ENCODE measurements at places on chromosomes 3 and 15.

DNA sequence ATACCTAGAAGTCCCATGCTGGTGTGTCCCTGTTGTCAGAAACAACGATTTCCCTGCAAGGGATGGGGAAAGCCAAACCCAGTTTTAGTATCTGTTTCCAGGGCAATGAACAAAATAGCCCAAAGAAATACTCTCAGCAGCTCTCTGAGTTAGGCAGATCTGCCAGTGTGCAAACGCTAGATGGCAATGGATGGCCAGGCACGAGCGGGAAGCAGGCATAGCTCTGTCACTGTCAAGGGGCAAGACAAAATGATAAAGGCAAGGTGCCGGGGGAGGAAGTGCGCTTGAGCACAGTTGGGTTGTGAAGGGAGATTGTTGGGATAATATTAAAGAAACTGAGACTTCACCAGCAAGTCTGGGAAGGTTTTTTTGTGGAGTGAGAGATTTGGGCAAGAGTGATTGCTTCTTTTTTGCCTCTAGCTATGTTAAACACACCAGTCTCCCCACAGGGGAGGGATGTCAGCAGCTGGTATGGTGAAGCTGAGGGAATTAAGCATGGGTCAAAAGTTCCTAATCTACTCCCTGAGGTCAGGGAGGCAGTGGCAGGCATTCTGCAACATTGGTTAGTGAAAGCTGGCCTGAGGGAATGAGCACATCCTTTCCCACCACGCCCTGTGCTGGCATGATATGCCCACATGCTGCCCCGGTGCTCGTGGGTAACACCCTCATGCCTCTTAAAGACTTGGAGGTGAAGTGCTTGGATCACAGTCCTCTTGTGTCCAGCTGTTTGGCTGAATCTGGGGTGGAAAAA lies 117.5 kb downstream of the PDCD6IP start:
- H3K4me1 ChIP-seq = no peaks in the 10 kb centered on the region
- no peak for DNase-seq
- no peak overlapping the region for H3K27ac ChIP-seq
- no peak overlapping the region for H3K4me3 ChIP-seq
- no peaks in the 10 kb centered on the region for H3K27me3 ChIP-seq
- H3K36me3 ChIP-seq = no peaks in the 10 kb centered on the region

DNA sequence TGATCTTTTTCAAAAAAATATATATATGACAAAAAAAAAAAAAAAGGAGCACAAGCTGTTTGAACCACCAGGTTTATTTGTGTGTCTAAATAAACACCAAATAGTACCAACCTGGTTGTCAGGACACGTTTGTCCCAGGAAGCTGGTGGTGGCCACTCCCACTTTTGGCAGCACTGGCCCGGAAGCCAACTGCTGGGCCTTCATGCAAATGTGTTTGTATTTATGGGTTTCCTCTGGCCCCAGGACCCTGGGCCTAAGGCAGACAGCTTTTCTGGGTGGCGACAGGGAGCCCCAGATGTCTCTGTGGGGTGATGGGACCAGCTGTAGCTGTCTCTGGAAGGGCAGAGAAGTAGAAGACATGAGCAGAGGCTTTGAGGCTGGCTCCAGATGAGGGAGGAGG lies 31.6 kb downstream of the PRKCD start:
- no peak overlapping the region for H3K4me3 ChIP-seq
- H3K27me3 ChIP-seq = no peaks in the 10 kb centered on the region
- DNase-seq = no peak
- H3K4me1 ChIP-seq = peaks cover 32% of the 10 kb centered on the region

GRCh38 chr3:188993181-188993580 lies 178.6 kb upstream of the TPRG1 start:
- H3K27ac ChIP-seq = no peak overlapping the region
- no peak overlapping the region for H3K4me3 ChIP-seq

GRCh38 chr15:25481208-25481859 lies 42.5 kb upstream of the UBE3A start:
- no peaks in the 10 kb centered on the region for H3K36me3 ChIP-seq
- no peak overlapping the region for H3K27ac ChIP-seq
- no peaks in the 10 kb centered on the region for H3K4me1 ChIP-seq
- DNase-seq = no peak
- H3K4me3 ChIP-seq = no peak overlapping the region

DNA sequence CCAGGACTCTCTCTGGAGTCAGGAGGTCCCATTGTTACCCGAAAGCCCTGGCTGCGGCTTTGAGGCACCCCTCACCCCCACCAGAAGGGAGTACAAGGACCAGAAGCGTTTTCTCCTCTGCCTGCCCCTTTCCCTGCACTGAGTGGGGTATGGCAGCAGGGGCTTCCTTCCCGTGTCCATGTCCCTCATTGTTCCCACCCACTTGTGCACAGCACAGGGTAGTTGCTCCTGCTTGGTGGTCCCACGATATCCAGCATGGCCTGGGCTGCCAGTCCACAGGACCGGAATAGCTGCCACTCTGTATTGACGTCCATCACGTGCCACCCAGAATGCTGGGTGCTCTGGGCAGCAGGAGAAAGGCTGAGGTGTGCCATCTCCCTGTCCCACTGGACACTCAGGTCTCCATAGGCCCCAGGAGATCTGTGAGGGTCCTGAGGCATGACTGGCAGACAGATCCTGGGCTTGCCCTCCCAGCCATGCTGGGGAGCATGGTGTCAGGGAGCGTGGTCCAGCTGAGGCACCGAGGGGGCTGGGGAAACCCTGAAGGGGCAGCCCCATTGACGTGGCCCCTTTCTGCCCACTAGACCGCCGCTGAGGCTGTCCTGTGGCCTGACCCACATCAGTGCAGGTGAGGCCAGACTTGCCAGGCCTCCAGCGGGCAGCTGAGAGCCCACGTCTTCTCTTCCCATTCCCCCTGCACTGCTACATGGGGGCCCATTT lies 45.3 kb upstream of the SEC22A start:
- H3K4me3 ChIP-seq = no peak overlapping the region
- DNase-seq = no peak
- no peaks in the 10 kb centered on the region for H3K27me3 ChIP-seq
- H3K4me1 ChIP-seq = peaks cover 29% of the 10 kb centered on the region
- peaks cover 40% of the 10 kb centered on the region for H3K36me3 ChIP-seq

GRCh38 chr3:184345317-184346144 lies 8.1 kb downstream of the FAM131A start:
- H3K27ac ChIP-seq = peak overlapping the region; percentile 61
- H3K36me3 ChIP-seq = peaks cover 42% of the 10 kb centered on the region
- peak; percentile 55 for DNase-seq
- H3K4me3 ChIP-seq = no peak overlapping the region
- peaks cover 16% of the 10 kb centered on the region for H3K4me1 ChIP-seq

GRCh38 chr3:177820683-177821316 lies 623.5 kb upstream of the TBL1XR1 start:
- H3K4me3 ChIP-seq = no peak overlapping the region
- no peak overlapping the region for H3K27ac ChIP-seq
- H3K36me3 ChIP-seq = no peaks in the 10 kb centered on the region
- no peak for DNase-seq

DNA sequence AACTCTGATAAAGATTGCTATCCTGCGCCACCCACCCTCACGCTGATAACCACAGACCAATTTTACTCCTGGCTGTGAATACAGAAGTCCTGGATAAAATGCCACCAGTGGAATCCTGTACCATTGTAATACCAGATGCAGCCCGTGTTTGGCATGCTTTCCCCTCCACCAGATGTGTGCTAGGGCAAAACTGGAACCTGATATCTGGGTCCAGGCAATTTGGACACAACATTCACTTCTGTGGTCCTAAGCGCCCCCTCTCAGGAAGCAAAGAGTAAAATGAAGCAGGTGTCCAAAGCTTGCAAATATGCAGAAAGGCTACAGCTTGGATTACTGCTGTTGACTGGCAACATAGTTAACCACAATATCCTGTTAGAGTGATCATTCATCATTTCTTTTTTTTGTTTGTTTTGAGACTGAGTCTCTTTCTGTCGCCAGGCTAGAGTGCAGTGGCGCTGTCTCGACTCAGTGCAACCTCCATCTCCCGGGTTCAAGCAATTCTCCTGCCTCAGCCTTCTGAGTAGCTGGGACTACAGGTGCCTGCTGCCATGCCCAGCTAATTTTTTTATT lies 32.8 kb downstream of the LOXL1 start:
- H3K27ac ChIP-seq = no peak overlapping the region
- H3K36me3 ChIP-seq = no peaks in the 10 kb centered on the region
- no peak overlapping the region for H3K4me3 ChIP-seq
- no peak for DNase-seq

DNA sequence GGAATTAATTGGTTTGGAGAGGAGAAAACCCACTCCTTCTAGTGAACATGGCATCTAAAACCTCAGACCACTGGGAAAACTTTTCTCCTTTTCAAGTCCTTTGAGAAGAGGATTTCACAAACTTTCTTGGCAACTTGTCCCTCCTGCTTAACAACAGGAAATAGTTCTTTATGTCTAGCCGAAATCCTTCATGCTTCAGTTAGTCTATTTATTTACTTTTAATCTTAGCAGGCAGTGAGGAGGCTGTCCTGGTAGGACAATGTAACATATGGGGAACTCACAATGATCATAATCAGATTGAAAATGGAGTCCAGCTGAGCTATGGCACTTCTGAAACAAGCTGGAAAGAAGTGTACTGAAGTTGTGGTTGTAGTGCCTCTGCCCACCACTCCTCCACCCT lies 50.6 kb downstream of the KY start:
- no peaks in the 10 kb centered on the region for H3K36me3 ChIP-seq
- no peak overlapping the region for H3K4me3 ChIP-seq
- peaks cover 7% of the 10 kb centered on the region for H3K4me1 ChIP-seq
- H3K27ac ChIP-seq = no peak overlapping the region

GRCh38 chr3:107848351-107848915 lies 242.4 kb downstream of the CD47 start:
- no peak overlapping the region for H3K4me3 ChIP-seq
- H3K4me1 ChIP-seq = no peaks in the 10 kb centered on the region
- H3K27ac ChIP-seq = no peak overlapping the region

GRCh38 chr3:161915418-161915750 lies 418.8 kb downstream of the OTOL1 start:
- no peak overlapping the region for H3K27ac ChIP-seq

DNA sequence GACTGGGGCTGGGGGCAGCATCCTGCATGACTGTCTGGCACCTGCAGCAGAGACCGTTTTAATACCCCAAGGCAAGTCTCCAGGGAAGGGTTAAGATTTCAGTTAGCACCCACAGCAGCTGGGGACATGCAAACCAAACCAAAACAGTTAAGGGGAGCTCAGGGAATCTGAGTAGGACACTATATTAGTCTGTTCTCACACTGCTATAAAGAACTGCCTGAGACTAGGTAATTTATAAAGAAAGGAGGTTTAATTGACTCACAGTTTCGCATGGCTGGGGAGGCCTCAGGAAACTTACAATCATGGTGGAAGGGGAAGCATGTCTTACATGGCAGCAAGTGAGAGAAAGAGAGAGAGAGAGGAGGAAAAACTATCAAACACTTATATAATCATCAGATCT lies 25.3 kb downstream of the GALNT15 start:
- H3K4me1 ChIP-seq = no peaks in the 10 kb centered on the region
- no peaks in the 10 kb centered on the region for H3K27me3 ChIP-seq
- no peak for DNase-seq
- no peak overlapping the region for H3K4me3 ChIP-seq

DNA sequence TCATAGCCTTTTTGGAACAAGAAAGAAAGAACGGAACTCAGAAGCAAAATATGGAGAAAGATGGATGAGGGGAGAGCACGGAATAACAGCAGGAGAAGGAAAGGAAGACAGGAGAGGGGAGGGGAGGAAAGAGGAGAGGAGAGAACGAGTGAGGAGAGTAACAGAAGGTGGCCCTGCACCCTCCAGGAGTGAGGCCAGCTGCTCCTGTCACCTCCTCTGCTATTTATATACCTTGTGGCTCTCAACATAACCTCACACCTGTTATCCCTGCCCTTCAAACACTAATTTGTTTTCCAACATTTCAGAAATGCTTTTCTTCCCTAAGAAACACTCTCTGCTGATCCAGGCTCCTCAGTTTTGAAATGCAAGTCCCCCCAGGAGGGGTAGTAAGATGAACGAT lies 53.4 kb upstream of the ATP2B2 start:
- no peak overlapping the region for H3K4me3 ChIP-seq
- H3K27ac ChIP-seq = no peak overlapping the region

Measured in left ventricle myocardium inferior (tissue), 1 donor.